Stimulated activated CD4-positive, alpha-beta T cell treated with anti-CD3 and anti-CD28 coated beads, Interleukin-12 subunit alpha, Interleukin-12 subunit beta, amount 100 ng/mL, for 24 hours (primary cell): ENCODE measurements at places on chromosomes 11 and 22.

DNA sequence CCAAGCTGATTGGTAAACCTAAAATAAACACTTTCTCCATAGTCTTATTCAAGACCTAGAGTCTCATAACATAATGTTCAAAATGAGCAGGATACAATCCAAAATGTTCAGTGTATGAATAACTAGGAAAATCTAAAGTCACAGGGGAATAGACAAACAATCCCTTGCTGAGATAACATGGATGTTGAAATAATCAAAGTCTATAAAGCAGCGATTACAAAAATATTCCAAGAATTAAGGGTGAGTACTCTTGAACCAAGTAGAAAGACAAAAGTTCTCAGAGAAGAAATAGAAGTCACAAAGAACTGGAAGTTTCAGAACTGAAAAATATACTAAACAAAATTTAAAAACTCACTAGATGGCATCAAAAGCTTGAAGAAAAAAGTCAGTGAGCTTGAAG, 561.0 kb downstream of the INSC start:
- DNase-seq: no peak

- DNase-seq: no peak
Measured at GRCh38 chr11:128400382-128401203, 186.8 kb downstream of the ETS1 start.

- no peak for DNase-seq
Measured at GRCh38 chr22:26122920-26123468, 46.3 kb upstream of the SEZ6L start.

GRCh38 chr11:117453886-117454563, 126.4 kb downstream of the CEP164 start:
- no peak for DNase-seq

- DNase-seq: no peak
Measured at GRCh38 chr22:37627545-37627944, 11.9 kb upstream of the SH3BP1 start.

DNA sequence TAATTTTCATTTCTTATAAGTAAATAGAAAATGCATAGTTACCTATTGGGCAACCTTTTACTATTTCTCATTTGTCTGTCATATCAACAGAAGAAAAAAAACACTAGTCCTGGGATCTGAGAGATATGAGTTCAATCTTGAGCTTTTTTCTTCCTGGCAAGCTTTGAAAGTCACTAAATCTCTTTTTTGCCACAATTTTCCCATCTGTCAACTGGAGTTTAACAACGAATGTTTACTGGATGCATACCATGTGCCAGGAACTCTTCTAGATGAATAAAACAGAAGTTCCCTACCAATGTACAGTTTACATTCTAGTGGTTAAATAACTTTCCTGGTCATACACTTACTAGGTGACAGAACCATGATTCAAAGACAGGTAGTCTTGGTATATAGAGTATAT, 31.0 kb downstream of the FSHB start:
- no peak for DNase-seq

- no peak for DNase-seq
Measured at GRCh38 chr22:30144391-30144790, 64.1 kb downstream of the HORMAD2 start.

DNA sequence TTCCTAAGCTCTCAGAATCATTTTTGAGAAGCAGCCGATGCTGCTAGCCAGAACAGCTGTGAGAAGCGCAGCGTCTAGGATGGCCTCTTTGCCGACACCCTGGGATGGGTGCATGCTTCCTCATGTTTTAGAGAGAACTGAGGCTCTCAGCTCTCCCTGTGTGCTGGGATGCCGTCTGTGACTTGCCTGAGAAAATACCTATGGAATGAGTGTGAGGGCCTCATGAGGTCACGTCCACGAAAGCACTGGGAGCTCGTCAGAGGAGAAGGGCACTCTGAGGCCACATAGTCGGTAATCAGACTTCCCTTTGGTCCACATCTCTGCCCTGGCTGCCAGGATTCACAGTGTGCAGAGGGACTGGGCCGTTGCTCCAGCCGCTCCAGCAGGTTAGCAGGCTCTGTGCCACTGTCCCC, 54.7 kb downstream of the MICAL3 start:
- no peak for DNase-seq

- no peak for DNase-seq
Measured at GRCh38 chr11:16923987-16924386, 90.2 kb downstream of the PLEKHA7 start.

- no peak for DNase-seq
Measured at GRCh38 chr11:21260101-21260500, 590.7 kb downstream of the NELL1 start.

DNA sequence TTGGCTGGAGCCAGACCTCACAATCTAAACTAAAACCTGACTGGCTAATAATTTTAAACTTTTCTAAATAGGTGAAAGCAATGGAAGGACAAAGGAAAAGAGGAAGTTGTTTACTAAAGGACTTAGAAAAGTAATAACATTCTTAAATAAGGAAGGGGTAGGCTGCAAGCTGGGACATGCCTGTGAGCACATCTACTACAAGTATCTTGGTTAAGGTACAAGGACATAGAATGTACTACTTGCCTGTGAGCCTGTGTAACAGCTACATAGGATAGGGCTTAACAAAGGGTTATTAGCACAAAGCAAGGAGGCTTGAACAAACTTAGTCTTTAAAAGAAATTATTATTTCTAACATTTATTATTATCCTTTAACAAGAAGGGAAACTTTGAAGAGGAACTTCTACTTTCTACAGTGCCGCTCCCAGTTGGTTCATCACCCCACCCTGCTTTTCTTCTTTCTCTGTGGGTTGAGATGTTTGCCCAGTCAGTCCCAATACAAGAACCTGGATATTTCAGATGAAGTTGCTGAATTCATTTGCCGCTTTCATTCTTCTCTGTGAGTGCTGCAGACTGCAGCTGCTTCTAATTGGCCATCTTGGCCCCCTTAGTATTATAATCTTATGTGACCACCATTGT, 87.5 kb downstream of the PRMT3 start:
- no peak for DNase-seq

- DNase-seq: no peak
Measured at GRCh38 chr11:88282747-88283515, 54.6 kb downstream of the CTSC start.

DNA sequence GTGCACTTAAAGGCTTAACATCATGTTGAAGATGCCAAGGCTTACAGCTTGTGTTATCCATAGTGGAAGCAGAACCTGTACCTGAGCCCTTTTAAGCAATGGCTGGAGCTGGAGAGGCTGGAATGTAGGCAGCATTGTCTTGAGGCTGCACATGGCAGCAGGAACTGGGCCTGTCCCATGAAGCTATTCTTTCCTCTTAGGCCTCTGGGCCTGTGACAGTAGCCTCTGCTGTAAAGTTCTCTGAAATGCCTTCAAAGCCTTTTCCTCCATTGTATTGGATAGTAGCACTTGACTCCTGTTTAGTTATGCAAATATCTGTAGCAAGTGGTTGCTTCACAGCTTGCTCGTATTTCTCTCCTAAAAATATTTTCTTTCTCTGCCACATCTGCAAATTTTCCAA, 127.4 kb upstream of the ANO5 start:
- no peak for DNase-seq
